Stimulated activated CD4-positive, alpha-beta T cell treated with anti-CD3 and anti-CD28 coated beads, TNF-alpha, amount 100 ng/mL, for 1 hour (primary cell): ENCODE measurements at places on chromosomes 12 and 14.

- no peak for DNase-seq
Measured at GRCh38 chr12:32124637-32125036, 18.0 kb downstream of the BICD1 start.

DNA sequence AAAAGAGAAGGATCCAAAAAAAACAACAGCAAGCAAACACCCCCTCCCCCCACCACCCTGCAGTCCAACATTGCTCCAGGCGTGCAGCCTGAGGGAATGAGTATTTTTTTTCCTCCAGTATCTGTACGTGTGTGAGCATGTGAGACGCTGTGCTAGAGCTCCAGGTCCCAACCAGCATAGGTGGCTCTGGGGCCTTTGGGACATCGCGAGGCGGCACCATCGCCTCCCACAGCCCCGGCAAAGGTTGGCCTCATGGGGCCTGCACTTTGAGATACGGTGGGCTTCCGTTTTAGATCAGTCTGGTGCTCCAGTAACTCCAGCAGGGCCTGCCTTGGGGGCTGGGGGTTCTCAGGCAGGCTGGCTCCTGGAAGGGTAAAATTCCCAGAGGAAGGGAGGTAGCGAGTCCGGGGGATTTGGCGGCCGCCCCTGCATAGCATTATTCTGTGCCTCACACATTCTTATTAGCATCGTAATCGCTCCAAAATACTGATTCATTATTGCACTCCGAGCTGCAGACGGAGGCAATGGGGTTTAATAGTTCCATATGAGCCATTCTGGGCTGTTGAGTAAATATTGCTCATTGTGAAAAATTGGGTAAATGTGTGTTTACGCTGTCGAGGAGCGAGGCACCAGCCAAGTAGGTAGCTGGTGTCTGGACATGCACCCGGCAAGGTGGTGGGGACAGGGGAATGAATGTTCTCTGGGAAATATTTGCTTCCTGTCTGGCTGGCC is 143.1 kb upstream of the MYL2 start:
- no peak for DNase-seq

- DNase-seq, result no peak
Measured at GRCh38 chr12:14216405-14217294, 148.8 kb upstream of the ATF7IP start.

- DNase-seq, result no peak
Measured at GRCh38 chr12:98256830-98257229, 258.6 kb upstream of the TMPO start.

DNA sequence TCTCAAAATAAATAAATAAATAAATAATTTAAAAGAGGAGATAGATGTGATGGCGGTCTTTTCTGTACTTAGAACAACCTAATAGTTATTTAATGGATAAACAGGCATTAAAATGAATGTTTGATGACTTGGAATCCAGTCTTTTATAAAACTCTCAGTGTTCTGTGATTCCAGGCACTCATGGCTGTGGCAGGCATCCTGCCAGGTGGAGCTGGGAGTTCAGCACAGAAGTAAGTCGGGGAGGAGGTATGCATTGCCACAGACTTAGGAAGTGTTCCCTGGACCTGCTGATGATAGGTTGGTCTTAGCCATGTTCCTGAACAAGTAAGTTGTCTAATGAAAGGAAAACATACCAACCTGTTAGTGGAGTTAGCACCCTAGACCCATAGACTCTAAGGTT is 126.3 kb downstream of the CACNA1C start:
- DNase-seq, result no peak

GRCh38 chr14:74401504-74402241 is 24.3 kb downstream of the SYNDIG1L start:
- peak; percentile 34 for DNase-seq

- DNase-seq, result no peak
Measured at GRCh38 chr12:25436206-25437030, 116.7 kb downstream of the LMNTD1 start.

DNA sequence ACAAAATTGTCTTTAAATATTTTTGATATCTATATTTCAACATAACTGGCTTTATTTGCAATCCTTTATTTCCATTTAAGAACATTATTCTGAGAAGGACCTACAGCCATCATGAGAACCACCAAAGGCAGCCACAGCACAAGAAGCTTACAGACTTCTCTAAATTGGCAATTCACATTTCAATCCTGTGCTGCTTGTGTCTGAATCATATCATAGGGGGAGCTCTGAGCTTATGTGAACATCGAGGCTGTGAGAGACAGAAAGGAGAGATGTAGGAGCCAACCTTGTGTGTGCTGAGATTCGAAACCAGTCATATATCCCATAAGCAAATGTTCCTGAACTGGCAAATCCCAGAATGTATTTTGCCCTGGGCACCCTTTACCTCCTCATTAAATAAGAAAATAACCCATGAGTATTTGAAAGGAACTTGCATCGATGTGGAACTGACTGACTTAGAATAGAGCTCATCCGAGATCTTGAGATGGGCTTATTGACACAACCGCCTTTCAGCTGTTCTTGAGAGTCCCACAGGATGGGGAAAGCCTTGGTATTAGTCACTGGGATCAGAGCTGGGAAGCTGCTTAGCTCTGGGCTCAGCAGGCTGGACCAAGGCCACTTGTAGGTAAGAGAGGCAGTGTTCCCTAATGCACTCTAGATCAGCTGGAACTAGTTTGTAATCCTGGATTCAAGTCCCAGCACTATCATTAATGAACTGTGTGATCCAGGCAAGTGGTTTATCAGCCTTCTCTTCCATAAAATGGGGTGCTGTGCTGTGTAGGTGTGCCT is 329.8 kb downstream of the CACNA1C start:
- DNase-seq, result no peak

DNA sequence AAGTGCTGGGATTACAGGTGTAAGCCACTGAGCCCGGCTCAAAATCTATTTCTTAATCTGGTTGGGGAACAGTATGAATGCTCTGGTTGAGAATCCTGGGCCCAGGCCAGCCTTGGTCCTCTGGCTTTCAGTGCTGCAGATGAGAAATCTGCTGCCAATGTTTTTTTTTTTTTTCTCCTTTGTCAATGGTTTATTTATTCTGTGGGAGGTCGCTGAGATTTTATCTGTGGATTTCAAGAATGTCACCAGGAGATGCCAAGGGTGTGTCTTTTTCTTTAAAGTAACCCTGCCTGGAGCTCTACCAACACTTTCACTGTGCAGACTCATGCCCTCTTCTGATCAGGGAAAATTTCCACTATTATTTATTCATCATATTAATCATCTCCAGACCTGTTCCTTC is 3.6 kb downstream of the SLC25A29 start:
- no peak for DNase-seq
